ENCODE measurements at places on chromosomes 7 and 10.

- no peak for ATAC-seq
Measured at GRCh38 chr7:135971366-135971725, 5.8 kb downstream of the MTPN start.

- ATAC-seq, result no peak
Measured at GRCh38 chr7:95004618-95005247, 97.3 kb downstream of the PPP1R9A start.

GRCh38 chr7:69246758-69247157, 351.5 kb upstream of the AUTS2 start:
- no peak for ATAC-seq

DNA sequence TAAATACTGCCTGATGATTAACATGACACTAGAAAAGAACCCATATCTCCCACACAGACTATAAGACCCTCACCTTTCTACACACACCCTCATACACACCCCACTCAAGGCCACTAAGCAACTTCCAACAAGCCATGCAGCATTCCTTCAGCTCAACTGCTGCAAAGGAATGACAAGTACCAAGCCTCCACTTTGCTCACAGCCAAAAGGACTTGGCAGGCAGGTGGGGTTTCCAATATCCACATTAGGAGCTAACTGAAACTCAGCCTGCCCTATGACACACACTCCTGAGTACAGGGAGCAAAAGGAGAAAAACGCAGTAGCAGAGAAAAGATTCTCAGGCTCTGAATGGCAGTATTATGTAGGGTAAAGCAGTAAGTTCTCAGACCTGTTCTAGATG, 13.4 kb downstream of the USP54 start:
- ATAC-seq, result peak; percentile 90

- ATAC-seq, result no peak
Measured at GRCh38 chr7:21192657-21193056, 235.2 kb upstream of the SP4 start.

DNA sequence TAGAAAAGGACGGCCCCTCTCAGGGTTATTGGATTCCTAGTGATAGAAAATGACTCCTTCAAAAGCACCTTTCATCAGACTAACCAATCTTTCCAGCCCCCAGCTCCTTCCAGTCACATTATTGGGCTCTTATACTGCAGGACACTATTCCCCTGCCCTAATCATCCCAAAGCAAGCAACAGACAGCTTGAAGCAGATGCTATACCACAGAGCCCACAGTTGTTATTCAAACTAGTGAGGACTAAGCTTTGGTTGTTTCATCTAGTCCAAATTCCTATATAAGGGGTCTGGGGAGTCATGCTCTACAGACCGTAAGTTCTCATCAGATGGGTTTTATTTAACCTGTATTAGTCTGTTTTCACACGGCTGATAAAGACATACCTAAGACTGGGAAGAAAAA, 24.5 kb downstream of the ZC3HAV1L start:
- ATAC-seq, result no peak

DNA sequence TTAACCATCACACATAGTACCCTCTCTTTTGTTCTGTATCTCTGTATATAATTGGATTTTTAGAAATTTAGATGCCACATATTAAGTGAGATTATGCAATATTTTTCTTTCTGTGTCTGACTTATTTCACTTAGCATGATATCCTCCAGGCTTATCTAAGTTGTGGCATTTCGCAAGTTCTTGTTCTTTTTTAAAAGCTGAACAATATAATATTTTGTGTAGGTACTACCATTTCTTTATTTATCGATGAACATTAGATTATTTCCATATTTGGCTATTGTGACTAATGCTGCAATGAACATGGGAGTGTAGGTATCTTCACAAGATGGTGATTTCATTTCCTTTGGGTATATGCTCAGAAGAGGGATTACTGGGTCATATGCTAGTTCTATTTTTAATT, 295.0 kb downstream of the SUGCT start:
- no peak for ATAC-seq

DNA sequence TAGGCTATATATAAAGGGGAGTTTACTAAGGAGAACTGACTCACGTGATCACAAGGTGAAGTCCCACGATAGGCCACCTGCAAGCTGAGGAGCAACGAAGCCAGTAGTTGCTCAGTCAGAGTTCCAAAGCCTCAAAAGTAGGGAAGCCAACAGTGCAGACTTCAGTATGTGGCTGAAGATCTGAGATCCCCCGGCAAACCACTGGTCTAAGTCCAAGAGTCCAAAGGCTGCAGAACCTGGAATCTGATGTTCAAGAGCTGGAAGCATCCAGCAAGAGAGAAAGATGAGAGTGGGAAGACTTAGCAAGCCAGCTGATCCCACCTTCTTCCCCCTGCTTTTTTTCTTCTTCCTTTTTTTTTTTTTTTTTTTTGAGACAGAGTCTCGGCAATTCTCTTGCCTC, 27.0 kb upstream of the GSDME start:
- no peak for ATAC-seq

DNA sequence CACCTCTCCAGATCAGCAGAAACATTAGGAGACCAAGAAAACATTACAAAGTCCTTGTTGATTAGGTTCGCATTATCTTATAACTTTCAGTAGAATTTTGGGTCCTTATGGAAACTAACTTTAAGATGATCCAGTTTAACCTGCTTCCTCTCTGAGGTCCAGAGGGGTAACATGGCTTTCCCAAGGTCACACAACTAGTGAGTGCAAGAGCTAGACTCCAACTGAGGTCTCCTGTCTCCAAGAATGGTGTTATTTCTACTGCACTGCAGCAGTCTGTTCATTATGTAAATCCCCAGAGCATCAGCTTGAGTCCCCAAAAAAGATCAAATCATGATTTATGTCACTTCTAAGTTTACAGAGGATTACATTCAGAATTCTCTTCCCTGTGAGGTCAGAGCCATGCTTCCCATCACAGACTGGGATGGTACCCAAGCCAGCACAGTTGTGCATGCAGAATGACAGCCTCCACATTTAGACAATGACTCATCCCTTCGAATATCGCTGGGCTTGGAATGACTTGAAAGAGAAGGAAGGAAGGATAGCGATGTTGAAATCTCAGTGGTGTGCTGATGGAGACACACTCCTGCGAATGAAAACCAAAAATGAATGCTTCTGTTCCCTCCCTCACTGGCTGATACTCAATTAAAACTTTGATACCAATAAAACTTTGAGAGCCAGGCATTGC, 163.1 kb upstream of the PLXNA4 start:
- peak; percentile 49 for ATAC-seq

GRCh38 chr10:68870545-68871104, 30.5 kb upstream of the DDX50 start:
- no peak for ATAC-seq

DNA sequence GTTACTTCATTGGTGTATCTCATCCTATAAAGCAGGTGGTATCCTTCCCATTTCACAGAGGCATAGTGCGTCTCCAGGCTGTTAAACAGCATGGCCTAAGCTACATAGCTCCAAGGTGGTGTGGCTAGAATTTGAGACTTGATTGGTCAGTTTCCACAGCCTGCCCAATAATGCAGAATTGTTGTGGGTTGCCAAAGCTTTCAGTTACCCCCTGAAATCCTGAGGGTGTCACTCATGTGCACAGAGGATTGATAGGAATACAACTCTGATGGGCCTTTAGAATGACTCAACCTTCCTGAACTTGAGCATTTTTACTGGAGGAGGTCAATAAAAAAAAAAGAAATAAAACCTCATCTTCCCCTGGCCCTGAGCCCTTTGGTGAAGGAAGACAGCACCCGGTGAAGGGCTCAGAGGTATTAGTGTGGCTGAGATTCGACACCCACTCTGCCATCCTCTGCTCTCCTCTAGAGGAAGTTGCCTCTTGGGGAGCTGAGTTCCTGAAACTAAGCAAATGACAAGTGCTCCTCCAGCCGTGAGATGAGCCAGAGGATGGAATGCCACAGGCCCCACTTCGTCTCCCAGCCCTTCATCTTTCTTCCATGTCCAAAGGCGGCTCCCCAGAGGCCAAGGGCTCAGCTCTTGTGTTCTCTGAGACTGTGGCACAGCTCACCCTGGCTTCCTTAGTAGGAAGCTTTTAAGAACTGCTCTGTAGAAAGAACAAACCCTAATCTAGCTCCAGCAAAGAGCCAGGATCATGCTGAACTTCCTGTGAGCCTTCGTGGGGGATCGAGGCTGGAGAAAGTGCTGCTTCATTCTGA, 1.0 kb downstream of the ACSL5 start:
- peak; percentile 27 for ATAC-seq

- ATAC-seq, result no peak
Measured at GRCh38 chr7:123548406-123548805, 9.2 kb downstream of the NDUFA5 start.

DNA sequence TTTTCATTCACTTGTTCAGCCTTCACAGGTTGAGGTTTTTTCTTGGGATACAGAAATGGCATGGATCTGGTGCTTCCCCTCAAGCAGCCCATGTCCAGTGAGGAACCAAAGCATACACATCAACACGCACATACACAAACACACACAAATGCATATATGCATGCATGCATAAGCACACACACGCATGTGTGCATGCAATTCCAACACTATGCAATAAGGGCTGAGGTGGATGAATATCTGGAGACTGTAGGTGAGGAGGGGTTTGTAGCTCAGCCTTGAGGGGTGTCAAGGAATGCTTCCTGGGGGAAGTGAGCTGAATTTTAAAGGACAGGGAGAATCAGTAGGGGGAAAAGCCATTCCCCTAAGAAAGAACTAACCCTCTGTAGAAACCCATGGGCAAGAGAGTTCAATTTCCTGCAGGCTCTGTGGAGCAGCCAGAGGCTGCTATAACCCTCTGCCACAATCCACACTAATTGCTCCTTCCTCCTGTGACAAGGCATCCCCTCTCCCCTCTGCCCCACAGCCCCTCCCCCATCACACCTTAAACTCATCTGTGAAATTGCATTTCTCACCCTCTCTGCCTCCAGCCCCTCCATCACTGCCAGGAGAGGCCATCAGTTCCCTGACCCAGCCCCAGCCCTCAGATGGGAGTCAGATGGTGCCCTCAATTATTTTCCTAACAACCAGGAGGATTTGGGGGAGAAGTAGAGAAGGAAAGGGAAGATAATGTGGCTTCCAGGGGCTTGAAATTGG, 316.4 kb downstream of the RPS24 start:
- ATAC-seq, result no peak

DNA sequence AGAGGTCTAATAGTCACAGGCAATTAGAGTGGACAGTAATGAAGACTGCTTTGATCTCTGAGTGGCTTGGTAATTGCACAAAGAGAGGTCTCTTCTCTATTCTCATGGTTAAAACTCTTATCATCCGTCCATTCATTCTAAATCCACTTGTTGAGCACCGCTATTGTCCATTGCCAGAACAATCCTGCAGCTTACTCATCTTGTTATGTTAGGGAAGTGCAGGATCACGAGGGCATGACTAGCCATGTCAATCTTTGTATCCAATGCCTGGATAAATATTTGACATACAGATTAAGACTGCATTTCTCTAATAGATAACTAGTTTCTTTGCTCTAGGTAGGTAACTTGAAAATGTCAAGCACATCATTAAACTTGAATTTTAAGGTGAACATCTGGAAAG, 14.9 kb downstream of the SFTPD start:
- no peak for ATAC-seq

DNA sequence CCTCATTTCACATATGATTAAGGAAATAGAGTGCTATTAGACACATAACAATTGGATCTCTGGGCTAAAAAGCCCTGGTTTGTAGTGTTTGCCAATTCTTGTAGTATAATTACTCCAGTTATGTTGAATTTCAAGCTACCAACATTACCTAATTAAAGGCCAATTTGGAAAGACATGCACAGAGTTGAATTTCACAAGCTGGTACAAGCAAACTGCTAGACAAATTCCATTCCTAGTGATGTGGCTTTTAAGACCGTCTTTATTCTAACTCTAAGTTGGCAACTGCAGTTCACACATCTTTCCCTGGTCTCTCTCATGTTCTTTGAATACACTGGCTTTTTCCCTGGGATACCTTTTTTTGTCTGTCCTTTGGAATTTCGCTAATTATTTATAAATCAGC, 384.1 kb upstream of the CNTNAP2 start:
- ATAC-seq, result no peak

DNA sequence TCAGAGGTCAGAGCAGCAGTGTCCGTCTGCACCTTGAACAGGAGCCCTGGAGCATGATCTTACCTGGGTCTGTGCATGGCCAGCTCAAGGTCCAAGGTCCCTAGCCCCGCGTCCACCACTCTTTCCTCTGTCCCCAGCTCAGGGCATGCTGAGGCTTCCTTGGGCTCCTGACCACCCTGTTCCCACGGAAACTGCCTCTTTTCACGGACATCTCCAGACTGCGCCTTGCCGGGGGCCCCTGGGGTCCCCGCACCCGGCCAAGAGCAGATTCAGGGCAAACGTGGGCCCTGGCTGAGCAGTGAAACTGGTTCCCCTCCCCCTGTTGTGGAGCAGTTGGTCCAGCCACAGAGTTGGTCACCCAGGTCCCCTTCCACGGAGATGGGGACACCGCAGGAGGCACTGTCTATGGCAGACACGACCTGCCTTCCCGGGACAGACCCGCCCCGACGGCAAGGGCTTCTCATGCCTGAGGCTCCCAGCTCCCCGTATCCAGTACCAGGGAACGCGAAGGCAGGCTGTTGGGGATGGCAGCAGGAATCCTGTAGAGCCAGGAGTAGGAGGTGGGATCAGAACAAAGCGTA, 217.4 kb upstream of the PPP2R2D start:
- ATAC-seq, result peak; percentile 10

GRCh38 chr7:64869121-64869725, 33.9 kb upstream of the ZNF273 start:
- no peak for ATAC-seq

DNA sequence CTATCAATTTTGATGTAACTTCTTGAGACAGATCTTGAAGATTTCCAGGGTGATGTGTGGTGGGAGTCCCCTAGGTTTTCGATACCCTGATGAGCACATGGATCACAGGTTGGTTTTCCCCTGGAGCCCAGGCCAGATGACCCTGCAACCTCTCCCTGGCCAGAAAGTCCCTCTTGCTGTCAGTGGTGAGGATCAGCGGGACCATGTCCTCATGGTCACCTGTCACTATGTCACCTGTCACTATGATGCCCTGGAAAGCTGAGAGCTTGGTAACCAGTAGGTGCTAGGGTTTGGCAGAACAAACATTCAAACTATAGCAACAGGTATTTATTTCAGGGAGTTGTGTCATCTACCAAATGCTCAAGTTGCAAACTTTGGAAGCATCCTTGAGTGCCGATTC, 197.9 kb downstream of the ARHGAP12 start:
- no peak for ATAC-seq
